Glutamatergic neuron (in vitro differentiated cells): ENCODE measurements at places on chromosomes 4 and X.

GRCh38 chr4:163448540-163449203 is 24.9 kb downstream of the TKTL2 start:
- DNase-seq, result no peak

GRCh38 chr4:75321484-75321883 is 192.7 kb downstream of the RCHY1 start:
- no peak for DNase-seq

DNA sequence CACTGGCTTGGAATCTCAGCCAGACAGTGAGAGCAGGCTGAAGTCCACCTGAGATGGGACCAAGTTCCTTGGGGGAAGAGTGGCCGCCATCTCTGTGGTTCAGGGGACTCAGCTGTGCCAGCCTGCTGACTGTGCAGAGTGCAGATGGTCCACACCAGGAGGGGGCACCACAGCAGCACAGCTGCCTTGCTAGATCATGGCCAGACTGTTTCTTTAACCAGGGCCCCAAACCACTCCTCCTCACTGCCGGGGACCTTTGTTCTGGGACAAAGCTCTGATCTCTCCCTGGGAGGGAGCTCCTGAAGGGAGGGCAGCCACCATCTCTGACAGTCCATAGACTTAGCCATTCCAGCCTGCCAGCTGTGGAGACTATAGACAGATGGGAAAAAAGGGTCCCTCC is 2189.6 kb downstream of the PCDH7 start:
- DNase-seq, result no peak

- no peak for DNase-seq
Observed at GRCh38 chr4:133081246-133081645, 67.8 kb upstream of the PCDH10 start.
